ENCODE measurements at places on chromosomes 11 and 22.

DNA sequence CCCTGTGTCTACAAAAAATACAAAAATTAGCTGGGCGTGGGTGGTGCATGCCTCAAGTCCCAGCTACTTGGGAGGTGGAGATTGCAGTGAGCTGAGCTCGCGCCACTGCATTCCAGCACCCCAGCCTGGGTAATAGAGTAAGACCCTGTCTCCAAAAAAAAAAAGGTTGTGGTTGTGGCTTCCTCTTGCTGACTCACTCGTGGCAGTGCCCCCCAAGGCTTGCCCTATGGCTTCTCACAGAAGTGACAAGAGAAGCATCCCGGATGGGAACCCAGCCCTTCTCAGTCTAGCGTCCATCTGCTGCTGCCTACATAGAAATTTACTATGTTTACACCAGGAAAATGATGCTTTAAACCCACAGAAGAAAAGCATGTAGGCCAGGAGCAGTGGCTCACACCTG, 68.5 kb upstream of the PITPNB start:
- DNase-seq, result no peak

DNA sequence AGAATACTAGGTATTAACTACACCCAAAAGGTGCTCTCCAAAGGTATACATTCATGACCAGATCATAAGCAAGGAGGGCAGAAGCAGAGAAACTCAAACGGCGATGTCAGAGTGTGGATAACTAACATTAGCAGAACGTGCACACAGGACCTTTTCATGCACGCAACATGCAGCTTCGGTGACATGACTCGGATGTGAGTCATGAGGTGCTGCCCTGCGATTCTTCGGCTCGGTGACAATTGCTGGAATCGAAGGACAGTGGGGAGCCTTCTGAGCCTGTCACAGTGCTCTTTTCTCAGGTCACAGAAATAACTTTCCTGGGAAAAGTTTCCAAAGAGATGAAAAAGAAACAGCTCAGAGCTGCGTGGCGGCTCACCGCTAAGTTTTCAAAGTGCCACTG, 418.5 kb upstream of the SYN3 start:
- DNase-seq, result peak; percentile 25

- no peak for DNase-seq
These were observed 1219.6 kb downstream of the BRD1 start for GRCh38 chr22:48607901-48608662.

- no peak for DNase-seq
These were observed 82.9 kb downstream of the KIRREL3 start for GRCh38 chr11:126917531-126918204.

GRCh38 chr22:21589396-21589795, 21.9 kb downstream of the UBE2L3 start:
- no peak for DNase-seq

DNA sequence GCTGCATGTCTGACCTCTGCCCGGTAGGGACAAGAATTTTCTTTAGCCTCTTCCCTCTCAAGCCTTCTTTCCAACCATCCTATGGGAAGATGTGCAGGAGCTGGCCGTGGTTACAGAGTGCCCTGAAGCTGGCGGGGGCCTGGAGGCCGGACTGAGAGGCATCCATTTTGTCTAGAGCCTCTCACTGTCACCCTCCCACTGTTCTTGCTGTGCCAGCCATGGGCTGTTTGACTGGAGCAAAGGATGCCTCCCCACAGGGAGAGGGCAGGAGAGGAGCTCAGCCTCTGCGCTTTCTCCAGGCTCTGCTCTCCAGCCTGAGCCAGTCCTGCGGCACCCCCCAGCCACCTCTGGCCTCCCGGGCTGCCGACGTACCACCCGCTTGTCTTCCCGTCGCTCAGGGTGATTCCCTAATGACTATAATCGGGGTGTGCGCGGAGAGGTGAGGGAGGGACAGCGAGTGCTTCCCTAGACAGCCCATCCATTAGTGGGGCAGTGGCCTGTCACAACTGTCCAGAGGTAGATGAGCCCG, 123.8 kb downstream of the NECTIN1 start:
- DNase-seq, result no peak

- DNase-seq, result no peak
These were observed 105.6 kb downstream of the MN1 start for GRCh38 chr22:27695925-27696324.

DNA sequence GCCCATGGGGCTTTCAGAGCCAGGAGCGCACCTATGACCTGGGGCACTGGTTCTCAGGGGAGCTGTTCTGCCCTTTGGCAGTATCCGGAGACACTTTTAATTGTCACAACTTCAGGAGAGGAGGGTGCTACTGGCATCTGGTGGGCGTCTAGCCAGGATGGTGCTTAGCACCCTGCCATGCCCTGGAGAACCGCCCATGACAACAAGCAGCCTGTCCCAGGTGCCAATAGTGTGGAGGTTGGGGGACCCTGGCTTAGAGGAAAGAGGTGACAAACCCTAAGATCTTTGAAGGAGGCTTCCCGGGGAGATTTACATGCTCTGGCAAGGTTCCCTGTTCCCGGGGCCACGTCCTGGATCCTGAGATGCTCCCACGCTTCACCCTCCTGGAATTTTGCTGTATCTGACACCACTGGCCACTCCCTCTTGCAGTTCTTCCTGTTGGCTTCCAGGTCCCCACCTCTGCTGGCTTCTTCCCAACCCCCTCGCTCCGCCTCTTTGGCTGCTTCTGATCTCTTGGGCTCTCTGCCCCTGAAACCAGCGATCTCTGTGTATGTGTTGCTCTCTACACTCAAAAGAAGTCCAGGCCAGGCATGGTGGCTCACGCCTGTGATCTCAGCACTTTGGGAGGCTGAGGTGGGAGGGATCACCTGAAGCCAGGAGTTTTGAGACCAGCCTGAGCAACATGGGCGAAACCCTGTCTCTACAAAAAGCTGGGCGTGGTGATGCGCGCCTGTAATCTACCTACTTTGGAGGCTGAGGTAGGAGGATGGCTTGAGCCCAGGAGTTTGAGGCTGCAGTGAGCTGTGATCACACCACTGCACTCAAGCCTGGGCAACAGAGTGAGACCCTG, 31.1 kb downstream of the FADS3 start:
- no peak for DNase-seq

- no peak for DNase-seq
These were observed 25.9 kb downstream of the IGLL1 start for GRCh38 chr22:23553924-23554870.

- no peak for DNase-seq
These were observed 628 bp downstream of the LRP4 start for GRCh38 chr11:46917762-46918082.

- DNase-seq, result no peak
These were observed 27.7 kb downstream of the OR6Q1 start for GRCh38 chr11:58058276-58059006.

GRCh38 chr11:35390737-35391682, 28.3 kb downstream of the SLC1A2 start:
- DNase-seq, result no peak

DNA sequence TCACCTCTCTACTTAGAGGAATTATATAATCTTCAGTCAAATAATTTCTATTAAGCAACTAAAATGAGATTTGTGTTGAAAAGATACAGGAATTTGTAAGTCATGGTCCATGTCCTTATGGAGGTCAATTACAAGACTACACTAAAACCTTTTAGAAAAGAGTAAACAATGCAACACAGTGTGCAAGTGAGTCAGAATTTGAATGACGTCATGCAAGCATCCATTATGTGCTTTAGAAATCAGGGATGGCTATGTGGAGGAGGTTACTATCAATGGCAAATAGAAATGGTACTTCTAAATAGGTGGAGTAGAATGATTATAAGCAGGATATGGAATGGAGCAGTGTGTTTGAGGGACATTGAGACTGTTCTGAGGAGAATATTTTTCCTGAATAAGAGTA, 16.6 kb downstream of the OR10D3 start:
- DNase-seq, result no peak

- no peak for DNase-seq
These were observed 6.5 kb upstream of the UCP2 start for GRCh38 chr11:73989156-73989555.

DNA sequence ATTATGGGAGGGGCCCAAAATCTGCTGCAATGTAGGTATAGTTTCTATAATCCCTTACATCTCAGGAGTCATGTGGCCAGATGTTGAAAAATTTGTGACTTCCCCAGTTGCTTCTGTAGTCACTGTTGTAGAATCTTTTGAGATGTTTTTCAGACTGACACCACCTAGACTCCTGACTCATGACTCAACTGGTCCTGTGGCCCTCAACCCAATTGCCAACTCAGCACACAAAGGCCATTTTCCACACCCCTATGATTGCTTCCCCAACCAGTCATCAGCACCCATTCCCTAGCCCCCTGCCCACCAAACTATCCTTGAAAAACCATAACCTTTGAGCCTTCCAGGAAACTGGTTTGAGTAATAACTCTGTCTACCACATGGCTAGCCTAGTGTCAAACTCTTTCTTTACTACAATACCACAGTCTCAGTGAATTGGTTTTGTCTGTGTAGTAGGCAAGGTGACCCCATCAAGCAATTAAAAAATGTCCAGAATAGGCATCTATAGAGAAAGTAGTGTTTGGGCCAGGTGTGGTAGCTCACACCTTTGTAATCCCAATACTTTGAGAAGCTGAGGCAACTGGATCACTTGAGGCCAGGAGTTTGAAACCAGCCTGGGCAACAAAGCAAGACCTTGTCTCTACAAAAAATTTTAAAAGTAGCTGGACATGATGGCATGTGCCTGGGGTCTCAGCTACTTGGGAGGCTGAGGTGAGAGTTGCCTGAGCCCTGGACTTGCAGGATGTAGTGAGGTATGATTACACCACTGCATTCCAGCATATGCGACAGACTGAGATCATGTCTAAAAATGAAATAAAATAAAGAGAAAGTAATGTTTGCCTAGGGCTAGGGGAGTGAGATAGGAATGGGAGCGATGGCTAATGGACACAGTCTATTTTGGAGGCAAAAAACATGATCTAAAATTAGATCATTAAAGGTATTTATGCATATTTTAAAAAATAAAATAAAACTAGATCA, 24.1 kb upstream of the FEZ1 start:
- no peak for DNase-seq

Measured in psoas muscle (tissue), 8 donors.